ENCODE measurements at places on chromosomes 13 and 19. TPM values are rescaled to one million over a fixed set of nuclear protein-coding genes. Genes with fewer than 3 reads are reported as not detected.

GRCh38 chr13:74574964-74575728, 440.9 kb upstream of the KLF12 start:
- no peak for DNase-seq

DNA sequence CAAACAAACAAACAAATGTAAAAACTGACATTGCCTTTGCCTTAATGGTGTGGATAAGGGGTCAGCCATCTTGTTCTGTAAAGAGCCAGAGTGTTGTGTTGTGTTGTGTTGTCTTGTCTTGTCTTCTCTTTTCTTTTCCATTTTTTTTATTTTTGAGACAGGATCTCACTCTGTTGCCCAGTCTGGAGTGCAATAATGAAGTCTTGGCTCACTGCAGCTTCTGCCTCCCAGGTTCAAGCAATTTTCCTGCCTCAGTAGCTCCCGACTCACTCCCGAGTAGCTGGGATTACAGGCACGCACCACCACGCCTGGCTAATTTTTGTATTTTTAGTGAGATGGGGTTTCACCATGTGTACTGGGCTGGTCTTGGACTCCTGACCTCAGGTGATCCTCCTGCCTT, 27.8 kb downstream of the TIMM13 start:
- DNase-seq: no peak

- DNase-seq: no peak
Observed at GRCh38 chr13:104447348-104447747, 1381.1 kb upstream of the SLC10A2 start.

DNA sequence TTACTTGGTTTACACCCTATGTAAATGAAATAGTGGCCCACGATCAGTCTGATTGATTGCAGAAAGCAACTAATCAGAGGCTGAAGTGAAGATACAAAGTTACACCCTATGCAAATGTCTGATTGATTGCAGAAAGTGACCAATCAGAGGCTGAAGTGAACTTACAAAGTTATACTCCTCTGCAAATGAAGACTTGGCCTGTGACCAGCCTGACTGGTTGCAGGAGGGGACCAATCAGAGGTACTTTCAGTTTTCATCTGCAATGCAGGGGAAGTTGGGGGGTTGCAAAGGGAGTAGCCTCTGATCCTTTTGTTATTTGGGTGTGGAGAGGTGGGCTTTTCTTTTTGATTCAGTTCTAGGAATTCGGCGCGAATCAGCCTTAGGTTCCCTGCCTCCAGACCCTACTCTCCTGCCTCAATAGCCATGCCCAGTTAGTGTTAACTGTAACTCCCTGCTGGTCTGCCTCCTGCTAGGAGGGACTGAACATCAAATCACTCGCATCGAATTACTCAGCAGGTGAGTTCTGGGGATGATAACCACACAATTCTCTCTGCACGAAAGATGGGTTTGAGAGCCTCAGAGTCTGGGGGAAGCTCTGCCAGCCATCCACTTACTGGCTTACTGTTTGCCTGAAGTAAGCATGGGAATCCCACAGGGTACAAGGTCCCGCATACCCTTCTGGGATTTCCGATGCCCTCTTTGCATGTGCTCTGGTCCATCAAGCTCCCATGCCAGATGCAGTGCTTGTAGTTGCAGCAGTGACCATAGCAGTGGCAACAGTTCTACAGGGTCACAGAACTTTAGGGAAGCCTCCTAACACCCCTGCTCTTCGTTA, 7.5 kb downstream of the ARL11 start:
- DNase-seq: no peak

The LILRB3 gene
- 4.3 TPM for total RNA-seq

The ATP5F1D gene
- total RNA-seq: 686 TPM

The ZBTB45 gene
- total RNA-seq: 10.4 TPM

The ZNF805 gene
- total RNA-seq: 9.0 TPM

- DNase-seq: no peak
Observed at GRCh38 chr13:80563439-80563838, 222.5 kb upstream of the SPRY2 start.

The ZNF99 gene
- total RNA-seq: 0.02 TPM

The PRR20B gene
- total RNA-seq: not detected

DNA sequence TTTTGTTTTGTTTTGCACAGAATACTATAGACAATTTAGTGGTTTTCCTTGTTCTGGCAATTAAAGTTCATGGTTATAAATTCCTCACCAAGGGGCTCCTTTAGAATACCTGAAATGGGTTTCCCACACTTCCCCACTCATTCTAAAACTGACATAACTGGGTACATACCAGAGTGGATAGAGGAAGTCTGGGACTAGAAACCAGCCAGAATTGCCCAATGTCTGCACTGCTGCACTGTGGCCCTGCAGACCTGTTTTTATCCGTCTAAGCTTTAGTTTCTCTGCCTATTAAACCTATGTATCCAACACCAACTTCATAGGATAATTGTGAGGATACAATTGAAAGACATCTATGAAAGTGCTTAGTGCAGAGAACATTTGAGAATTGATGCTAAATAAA, 498.6 kb downstream of the KCTD12 start:
- no peak for DNase-seq

DNA sequence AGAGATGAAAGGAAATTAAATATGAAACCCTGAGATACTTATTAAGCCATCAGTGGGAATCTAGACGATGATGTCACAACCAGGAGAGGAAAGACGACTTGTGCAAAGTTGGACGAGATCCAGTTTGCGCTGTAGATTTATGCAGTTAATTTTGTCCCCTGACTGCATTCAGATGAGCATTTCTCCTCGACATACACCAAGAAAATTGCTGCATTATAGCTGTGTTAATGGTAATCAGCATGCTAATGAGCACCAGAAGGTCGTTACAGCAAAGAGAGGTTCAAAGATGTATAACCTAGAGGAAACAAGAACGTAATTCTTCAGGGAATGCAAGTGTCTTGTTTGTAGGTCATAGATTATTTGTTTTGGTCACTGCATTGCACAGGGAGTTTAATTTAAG, 371.7 kb downstream of the RBM26 start:
- DNase-seq: no peak

GRCh38 chr13:26017932-26018665, 33.7 kb downstream of the SHISA2 start:
- no peak for DNase-seq

GRCh38 chr13:20974981-20975585, 72.5 kb upstream of the XPO4 start:
- DNase-seq: no peak

GRCh38 chr19:22607653-22608430, 26.3 kb upstream of the ZNF492 start:
- no peak for DNase-seq

GRCh38 chr13:23288564-23288963, 107.8 kb downstream of the SGCG start:
- no peak for DNase-seq

DNA sequence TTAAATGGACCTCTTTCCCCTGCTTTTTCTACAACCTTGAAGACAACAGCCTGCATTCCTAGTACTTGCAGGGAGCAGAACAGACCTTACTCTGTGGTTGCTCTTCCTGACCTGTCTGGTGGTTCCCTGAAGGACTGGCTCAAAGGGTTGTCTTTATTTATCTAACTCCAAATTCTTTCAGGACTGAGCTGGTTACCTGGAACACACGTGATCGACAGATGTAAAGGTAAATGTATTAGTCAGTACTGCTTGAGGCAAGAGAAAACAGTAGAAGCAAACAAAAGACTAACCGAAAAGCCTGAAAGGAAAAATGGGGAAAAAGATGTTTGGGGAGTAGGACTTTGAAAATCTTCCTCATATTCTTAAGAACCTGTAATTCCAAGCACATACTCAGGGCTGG, 17.9 kb downstream of the ZNF558 start:
- DNase-seq: no peak

GRCh38 chr13:36769126-36769525, 49.9 kb upstream of the RFXAP start:
- DNase-seq: no peak

DNA sequence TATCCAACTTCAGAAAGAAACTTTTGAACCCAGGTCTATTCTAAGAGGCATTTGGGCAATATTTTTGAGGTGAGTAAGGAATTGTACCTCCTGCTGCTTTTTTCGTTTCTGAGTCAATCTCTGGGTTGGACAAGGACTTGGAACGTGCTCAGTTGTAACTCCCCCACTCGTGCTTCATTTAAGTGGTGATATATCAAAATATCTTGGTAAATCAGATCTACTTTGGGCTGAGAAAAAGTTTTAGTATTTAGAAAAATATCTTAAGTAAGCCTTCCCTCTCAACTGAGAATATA, 728.9 kb downstream of the EFNB2 start:
- DNase-seq: no peak

The KLK15 gene
- total RNA-seq: not detected

The GFY gene
- not detected for total RNA-seq

DNA sequence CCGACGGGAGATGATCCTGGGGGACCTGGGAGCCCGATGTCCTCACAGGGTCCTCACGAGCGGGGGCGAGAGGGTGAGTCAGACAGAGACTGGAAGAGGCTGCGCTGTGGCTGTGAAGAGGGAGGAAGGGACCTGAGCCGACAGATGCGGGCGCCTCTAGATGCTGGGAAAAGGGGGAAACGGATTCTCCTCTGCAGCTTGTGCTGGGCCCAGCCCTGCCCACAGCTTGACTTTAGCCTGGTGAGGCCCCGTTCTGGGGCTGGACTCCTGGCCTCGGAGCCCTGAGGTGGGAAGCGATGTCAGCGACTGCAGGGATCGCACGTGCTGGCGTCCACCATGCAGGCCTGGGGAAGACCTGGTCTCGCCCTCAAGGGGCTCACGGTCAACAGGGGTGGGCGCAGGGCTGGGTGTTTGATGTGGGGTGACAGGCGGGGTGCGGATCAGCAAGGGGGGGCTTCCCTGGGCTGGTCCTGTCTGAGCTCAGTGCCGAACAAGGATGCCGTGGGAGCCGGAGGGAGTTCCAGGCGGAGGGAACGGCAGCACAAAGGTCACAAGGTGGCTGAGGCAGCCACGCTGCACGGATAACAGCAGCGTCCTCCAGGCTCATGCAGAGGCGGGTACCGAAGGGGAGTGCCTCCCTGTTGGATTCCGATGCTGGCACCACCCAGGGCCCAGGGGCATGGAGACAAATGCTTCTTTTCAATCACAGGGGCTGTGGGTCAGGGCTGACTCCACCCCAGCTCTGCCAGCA, 31.8 kb downstream of the PIP5K1C start:
- no peak for DNase-seq

The ZSWIM4 gene
- total RNA-seq: 2.3 TPM

GRCh38 chr13:73038064-73038463, 20.7 kb upstream of the KLF5 start:
- DNase-seq: no peak

DNA sequence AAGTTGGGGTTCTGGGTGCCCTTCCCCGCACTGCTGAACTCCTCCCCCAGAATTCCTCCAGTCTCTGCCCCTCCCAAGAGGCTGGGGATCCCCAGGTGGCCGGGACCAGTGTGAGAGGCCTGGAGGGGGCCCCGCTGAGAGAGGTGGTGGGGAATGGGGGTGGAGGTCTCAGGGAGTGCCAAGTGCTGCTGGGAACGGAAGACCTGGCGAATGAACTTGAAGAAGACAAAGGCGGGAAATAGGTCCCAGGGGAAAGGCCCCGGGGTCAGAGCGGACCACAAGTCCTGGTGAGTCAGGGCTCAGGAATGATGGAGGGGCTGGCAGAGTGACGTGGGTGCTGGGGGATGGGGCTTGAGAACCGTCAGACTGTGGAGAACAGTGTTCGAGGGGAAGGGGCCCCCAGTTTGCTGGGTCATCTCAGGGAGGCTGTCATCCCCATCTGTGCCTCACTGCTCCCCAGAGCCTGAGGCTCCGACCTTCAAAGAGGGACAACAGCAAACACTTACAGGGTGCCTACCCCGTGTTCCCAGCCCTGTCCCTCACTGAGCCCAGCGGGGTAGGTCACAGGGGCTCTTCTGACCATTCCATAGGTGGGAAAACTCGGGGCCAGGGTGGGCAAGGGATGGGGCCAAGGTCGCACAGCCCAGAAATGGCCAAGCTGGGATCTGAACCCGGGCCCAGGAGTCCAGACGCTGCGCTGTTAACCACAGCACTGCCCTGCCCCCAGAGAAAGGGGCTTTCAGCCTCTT, 16.0 kb upstream of the SEMA6B start:
- DNase-seq: peak; percentile 68

DNA sequence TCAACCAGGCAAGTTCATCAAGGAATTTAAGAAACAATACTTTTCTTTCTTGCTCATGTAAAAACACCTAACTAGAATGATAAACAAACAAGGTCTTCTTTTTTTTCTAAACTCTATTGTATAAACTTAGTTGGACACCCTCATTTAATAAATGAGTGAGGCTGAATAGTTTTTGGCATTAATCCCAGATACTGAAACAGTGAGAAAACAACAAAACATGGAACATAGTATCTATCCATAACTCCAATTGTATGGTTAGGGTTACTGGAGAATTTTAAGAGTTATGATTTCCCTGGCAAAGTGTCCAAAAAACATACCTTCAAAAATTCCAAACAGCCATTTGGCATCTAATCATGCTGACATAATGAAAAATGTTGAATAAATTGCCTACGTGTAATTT, 5.8 kb upstream of the POMP start:
- DNase-seq: no peak

DNA sequence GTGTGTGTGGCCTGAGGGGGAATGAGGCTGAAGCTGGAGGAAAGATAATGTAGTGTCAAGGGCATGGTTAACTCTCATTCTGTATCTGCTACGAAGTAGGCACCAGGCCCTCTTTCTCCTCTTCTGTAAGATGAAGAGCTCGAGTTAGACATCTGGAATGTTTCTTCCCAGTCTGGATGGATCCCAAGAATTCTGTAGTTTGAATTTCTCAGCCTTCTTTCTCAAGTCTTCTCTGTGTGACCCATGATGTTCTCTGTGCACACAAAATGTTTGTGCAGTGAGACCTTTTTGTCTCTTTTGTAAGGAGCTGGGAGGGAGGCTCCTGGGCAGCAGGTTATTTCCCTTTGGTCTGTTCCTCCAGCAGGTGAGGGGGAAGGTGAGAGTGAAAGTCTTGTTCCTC, 13.7 kb downstream of the FGF9 start:
- no peak for DNase-seq

GRCh38 chr13:48857576-48857975, 118.1 kb upstream of the FNDC3A start:
- no peak for DNase-seq

DNA sequence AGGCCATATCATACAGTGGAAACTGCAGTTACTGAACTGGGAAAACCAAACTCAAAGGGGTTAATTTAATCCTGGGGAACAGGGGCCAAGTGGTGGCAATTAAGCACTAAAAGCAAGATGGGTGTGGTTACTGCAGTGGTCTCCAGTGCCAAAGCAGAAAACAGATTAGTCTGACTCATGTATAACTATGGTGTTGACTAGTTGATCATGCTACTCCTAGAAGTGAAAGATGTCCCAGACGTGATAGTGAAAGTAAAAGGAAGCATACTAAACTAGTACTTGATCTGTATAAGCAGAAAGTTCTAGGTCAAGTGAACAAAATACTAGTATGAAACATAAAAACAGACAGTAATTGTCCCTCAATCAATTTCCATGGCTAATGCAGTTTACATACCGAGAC, 360.0 kb upstream of the SLITRK5 start:
- DNase-seq: no peak

DNA sequence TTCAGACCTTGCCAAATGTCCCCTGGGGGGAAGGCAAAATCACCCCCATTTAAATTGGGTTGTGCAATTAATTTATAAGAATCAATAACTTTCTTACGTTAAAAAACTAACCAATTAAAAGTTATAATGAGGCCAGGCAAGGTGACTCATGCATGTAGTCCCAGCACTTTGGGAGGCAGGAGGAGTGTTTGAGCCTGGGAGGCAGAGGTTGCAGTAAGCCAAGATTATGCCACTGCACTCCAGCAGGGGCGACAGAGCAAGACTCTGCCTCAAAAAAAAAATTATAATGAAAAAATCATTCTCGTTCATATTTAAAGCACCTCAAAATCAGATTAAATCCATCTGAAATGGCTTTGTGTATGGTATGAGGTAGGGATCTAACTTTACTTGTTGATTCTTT, 18.4 kb upstream of the SIGLEC14 start:
- no peak for DNase-seq

- peak; percentile 89 for DNase-seq
Observed at GRCh38 chr19:53537521-53538377, at the start of gene ZNF331. Gene ZNF331, plus strand, starts transcription at chr19:53538145. Its CDS starts 31,232 bp downstream, at chr19:53569377.
